Kidney glomerular epithelial cell (primary cell): ENCODE measurements at places on chromosomes 12 and 14.

DNA sequence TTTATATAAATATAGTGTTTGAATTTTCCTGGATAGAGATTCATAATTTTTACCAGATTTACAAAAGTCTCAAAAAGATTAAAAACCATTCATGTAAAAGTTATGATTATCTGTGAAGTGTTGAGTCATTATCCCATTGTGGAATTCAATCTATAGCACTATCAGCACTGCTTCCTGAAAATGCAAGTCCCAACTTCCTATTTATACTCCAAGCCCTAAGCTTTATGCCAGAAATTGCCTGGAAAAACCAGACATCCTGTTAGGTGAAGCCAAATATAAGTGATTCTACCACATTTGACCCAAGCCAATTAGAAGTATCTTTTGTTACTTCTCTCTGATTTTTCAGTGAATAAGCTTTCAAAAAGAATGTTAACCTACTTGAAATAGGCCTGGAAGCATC, 129.1 kb downstream of the GPR135 start:
- no peak for DNase-seq

DNA sequence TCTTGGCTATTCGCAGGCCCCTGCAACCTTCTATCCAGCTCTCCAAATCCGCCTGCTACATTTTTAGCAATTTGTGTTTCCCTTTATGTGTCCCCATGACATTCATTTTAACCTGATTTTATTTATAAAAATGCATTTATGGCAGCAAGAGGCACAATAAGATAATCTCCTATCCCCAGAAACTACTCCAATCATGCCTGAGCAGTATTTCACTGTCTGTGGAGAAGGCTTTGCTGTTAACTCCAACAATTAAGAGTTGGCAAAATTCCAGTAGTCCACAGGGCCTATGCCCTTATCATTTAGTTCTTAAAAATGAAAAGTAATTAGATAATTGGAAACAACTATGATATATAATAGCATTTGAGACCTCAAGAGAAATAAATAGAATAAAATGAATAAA, 462.4 kb downstream of the TRHDE start:
- DNase-seq = no peak

- DNase-seq = no peak
Measured at GRCh38 chr14:84584511-84584910, 945.4 kb upstream of the FLRT2 start.

- DNase-seq = no peak
Measured at GRCh38 chr12:52832451-52832850, 1.7 kb downstream of the KRT79 start.

DNA sequence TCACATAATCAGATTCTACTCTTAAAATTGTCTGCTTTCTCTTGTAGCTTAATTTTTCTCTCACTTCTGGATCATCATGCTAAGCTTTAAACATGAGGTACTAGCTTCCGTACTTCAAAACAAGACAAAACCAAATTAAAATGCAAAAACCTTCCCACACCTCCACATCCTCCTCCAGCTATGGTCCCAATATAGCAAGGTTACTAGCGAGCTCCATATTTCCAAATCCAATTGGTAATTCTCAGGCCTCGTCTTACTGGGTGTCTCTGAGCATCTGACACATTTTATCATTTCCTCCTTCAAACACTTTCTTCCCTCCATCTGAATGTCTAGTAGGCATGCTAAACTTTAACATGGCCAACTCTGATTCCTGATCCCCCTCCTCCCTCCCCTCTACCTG, 7.9 kb upstream of the PAPOLA start:
- no peak for DNase-seq

- DNase-seq = peak; percentile 11
Measured at GRCh38 chr12:22230280-22230794, 104.2 kb downstream of the ST8SIA1 start.

- DNase-seq = no peak
Measured at GRCh38 chr12:105570944-105571343, 240.5 kb downstream of the C12orf75 start.

- no peak for DNase-seq
Measured at GRCh38 chr12:96752211-96752610, 154.8 kb upstream of the NEDD1 start.

- DNase-seq = no peak
Measured at GRCh38 chr14:65303190-65303898, 109.2 kb upstream of the FUT8 start.

GRCh38 chr12:123119808-123120207, 31.1 kb downstream of the PITPNM2 start:
- no peak for DNase-seq

- no peak for DNase-seq
Measured at GRCh38 chr14:87961246-87961645, 31.7 kb downstream of the GALC start.

- DNase-seq = no peak
Measured at GRCh38 chr12:103652808-103653207, 65.7 kb downstream of the STAB2 start.

DNA sequence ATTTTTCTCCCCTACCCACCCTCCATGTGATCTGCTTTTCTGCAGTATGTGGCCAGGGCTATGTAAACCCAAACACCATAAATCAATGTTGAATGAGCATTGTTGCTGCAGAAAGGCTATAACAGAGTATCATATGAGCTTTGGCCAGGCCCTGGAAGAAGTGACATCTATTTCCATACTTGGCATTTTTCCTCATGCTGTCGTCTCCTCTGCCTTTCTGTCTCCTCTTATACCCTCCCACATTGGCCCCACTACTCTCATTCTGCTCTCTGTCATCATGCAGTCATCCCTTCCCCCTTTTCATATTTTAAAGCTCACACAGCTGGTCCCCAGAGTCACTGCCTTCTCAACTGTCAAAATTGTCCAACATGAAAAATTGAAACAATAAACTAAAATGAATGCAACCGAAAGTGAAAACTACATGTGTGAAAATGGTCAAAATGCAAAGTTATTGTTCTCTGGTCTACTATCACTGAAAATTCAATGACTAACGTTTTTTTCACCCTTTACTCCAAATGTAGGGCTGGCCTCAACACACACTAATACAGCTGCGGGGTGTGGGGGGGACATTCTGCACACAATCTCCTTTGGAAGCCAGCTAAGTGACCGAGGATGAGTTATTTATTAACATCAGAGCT, 290.7 kb upstream of the TMPO start:
- no peak for DNase-seq

- DNase-seq = peak; percentile 98
Measured at GRCh38 chr14:101947904-101948665, 16.3 kb upstream of the DYNC1H1 start.

DNA sequence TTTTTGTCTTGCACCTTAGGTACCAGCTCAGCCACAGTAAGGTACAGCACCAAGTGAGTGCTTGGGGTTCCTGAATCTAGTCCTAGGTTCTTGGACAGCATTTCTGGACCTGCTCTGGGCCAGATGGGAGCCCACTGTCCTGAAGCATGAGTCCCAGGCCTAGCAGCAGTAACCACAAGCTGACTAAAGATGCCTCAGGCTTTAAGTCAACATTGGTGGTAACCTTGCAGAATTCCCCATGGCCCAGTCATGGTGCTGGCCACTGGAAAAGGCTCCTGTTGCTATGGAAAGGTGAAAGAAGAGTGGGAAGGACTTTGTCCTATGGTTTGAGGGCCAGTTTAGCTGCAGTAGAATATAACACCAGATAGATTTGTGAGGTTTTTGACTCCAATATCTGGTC, 86.9 kb upstream of the CLEC14A start:
- DNase-seq = no peak

DNA sequence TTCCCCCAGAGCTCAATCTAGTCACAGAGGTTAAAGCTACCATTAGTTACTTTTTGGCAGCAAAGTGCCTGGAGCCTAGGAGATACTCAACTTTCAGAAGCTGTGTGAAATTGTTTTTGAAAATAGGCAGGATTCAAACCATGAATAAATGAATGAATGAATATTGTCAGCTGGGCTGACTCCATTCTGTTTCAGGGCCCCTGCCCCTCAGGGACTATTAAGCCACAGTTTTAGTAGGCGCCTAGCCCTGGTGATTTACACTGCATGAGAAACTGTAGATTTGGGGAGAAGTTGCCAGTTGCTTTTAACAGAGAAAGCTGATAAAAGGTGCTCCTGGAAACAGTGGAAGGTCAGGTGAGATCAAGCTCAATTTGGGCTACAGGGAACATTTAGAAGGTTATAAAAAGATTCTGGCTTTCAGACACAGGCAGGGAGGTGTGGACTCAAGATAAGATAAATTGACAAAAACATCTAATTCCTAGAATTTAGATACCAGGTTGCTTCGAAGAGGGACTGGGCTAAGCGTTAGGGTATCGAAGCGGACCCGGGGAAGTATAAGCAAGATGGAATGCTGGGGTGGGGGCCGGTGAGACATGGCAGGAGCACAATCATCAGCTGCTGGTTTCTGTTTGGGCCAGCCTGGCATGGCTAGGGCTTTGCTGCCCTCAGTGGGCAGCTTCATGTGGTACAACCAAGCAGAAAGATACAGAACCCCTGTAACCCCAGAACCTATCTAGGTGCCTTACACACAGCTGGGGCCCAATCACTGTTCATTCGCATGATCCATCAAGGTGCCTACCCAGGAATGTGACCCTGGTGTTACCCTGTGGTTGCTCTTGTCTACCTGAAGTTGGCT, 14.9 kb upstream of the CELA1 start:
- no peak for DNase-seq

DNA sequence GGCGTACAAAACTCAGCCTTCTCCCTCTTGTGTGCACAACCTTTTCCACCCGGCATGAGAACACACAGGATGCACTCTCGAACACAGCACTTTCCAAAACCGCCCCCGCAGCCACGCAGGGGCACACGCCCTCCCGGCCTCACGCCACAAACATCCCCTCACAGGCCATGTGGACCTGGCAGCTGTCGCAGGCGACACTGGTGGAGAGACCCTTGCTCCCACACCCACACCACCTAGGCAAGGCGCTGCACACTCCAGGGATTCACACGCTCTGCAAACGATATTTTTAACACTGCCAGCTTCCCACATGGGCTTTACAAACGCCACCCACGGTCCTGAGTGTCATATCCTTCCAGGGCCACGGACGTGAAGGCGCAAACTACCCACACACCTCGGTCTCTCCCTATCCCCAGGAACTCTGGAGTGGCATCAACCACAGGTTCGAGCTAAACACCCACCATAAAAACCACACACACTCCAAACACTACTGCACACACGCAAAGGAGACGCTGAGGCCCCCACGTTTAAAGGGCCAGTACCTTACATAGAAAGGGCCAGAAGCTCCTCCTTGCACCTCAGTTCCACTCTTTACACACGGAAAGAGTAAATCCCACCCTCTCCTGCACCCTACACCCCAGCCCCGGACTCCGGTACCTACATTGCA, 12.4 kb upstream of the ITGB7 start:
- no peak for DNase-seq

GRCh38 chr14:55583942-55584468, 4.0 kb downstream of the KTN1 start:
- DNase-seq = no peak

- no peak for DNase-seq
Measured at GRCh38 chr12:19991146-19991545, 377.2 kb upstream of the PDE3A start.

DNA sequence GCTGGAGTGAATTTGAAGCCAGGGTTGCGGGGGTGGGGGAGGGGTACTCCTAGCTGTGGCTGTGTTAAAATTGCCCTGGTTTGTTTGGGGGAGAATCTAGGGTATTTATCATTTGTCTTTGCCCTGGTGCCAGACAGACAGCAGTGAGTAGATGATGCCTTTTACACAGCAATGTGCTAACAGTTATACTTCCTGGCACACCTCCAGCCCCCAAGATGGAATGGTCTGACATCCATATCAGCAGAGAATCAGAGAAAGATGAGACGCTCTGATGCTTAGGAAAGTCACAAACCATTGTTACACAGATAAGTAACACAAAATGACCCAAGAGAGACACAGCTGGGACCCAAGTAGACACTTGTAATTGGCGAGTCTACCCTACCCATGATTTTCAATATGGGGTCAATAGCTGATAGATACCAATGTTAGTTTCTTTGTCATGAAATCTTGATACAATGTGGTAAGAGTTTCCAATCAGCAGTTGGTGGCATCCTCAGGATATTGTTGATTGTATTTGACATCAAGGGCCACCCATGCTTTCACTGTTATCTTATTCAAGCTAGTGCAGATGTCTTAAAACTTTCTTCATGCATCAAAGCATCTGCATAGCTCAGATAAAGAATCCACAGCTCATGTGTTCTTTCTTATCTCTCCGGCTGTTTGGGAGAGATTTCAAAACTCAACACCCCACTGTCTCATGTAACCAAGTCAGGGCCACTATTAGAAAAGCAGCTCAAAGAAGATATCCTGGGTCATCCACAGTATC, 2.6 kb upstream of the PRKAB1 start:
- DNase-seq = no peak

DNA sequence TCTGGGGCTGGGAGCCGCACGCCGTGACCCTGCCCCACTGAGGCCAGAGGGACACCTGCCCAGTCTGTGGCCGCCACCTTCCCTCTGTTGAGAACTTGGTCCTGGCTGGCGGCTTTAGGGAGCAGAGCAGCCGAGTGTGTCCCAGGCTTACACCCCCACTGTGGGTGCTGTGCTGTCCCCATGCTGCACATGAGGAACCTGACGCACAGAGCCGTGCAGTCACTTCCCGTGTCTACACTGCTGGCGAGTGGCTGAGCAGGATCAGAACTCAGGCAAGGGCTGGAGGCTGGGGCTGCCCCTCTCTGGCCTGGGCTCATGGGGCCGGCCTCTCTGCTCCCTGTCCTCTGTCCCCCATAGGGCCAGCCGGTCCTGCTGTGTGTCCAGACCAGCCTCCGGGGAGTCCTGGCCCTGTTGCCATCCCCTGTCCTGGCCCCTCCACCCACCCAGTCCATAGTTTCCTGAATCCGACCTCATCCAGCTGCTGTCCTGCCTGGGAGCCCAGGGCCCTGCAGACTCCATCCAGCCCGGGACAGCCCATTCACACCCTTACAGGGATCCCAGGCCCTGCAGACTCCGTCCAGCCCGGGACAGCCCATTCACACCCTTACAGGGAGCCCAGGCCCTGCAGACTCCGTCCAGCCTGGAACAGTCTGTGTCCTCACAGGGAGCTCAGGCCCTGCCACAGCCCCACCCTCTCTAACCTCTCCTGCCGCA, 10.3 kb downstream of the FBRSL1 start:
- DNase-seq = no peak

GRCh38 chr12:100794441-100795173, at the start of gene ANO4:
ANO4 (plus strand) TSS chr12:100794776; CDS start chr12:100901786, 107,010 bp downstream.
- DNase-seq = no peak

- no peak for DNase-seq
Measured at GRCh38 chr12:56420411-56420810, 28.8 kb downstream of the TIMELESS start.

- no peak for DNase-seq
Measured at GRCh38 chr12:128652136-128652751, 171.5 kb downstream of the SLC15A4 start.
